Suprapubic skin (tissue), 4 donors: ENCODE measurements at places on chromosomes 4 and X.
A peak's percentile ranks its signal among the peaks of the same experiment; 100 is the strongest.

DNA sequence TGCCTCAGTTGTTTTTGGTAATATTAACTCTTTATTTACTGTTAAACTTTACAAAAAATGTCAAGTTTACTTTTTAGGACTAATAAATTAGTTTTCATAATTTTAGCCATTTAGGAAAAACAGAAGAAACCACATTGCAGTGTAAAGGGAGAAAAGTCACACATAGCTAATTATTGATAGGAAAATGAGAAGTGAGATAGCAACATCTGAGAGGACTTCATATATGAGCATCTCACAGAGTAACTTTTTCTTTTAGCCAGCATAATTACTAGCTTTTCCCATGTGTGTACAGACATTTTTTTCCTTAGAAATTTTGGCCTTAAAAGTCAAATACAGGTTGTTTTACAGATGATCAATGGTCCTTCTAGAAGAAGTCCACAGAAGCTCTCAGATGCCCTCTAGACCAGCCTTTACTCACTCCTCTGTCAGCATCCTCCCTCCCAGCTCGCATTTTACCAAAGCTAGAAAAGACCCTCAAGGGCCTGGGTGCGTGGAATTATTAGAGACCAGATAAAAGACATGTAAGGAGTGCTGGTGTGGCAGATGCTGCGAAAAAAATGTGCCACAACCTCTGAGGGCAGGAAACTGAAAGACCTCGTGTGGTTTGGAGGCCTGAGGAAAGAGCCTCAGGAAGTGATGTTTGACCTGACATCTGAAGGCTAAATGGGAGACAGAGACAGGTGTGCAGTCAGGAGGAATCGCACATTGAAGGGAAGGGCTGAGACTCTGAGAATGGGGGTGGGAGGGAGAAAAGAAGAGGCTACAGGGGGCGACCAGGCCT, 156.9 kb downstream of the CBR4 start:
- no peak for DNase-seq

- DNase-seq, result no peak
Observed at GRCh38 chrX:137067147-137067546, 33.4 kb upstream of the GPR101 start.

- no peak for DNase-seq
Observed at GRCh38 chr4:18138076-18138665, 116.6 kb upstream of the LCORL start.

DNA sequence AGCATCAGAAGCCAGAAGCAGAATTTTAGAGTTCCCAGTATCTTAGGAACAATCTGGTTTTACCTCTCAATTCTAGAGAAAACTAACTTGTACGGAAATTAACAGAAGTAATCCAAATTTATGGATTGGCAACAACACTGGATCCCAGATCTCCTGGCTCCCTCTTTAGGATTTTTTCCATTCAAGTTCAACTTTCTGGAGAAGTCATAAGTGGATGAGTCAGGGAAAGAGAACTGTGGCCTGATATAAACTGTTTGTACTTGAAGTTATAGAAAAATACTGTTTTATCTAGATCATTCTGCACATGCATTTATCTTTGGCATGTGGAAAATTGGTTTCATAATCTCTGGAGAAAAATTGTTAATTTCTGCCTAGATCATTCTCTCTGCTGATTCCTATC, 380.4 kb downstream of the PCDH7 start:
- no peak for DNase-seq

DNA sequence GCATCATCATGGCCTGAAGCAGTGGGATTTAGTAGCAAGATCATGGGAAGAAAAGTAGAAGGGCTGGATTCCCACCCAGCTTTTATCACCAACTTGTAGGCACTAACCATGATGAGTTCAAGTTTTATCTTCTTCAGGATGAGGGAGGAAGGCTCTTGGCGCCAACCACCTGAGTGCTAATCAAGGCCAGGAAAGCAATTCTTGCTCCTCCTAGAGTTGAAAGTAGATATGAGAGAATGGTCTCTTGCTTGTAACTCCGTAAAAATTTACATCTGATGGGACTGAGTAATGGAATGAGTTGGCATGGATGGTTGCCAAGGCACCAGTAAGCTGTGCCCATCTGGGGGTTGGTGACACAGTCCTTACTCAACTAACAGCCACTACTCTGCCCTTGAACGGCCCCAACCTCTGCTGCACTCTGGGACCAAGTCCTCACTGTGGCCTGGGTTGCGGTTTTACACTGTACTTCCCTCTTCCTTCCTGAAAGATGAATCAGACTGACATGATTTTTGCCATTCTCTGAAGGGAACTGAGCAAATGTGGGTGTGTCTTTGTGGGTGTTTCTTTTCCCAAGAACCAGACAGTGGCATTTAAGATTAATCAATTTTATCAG, 39.4 kb upstream of the NDP start:
- DNase-seq, result peak; percentile 59

DNA sequence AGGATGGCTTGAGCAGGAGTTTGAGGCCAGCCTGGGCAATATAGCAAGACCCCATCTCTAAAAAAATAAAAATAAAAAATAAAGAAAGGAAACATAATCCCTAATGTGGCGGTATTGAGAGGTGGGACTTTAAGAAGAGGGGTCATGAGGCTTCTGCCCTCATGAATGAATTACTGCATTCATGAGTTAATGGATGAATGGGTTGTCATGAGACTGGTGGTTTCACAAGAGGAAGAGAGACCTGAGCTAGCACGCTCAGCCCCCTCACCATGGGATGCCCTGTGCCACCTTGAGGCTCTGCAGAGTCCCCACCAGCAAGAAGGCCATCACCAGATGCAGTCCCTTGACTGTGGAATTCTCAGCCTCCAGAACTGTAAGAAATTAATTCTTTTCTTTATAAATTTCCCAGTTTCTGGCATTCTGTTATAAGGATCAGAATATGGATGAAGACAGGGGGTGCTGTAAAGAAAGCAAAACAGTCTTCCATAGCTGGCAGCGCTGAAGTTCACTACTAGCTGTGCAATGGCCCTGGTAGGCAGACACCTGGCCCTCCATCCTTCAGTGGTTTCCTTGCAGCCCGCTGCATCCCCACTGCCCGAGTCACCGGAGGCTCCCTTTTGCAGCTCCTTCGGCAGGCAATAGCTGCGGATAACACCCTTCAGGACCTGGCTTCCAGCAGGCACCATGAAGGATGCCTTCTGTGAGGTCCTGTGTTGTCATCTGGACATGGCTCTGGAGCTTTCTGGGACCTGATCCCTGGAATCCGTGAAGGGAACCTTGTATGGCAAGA, 44.8 kb upstream of the NSG1 start:
- DNase-seq, result no peak
